ENCODE measurements at places on chromosomes 4 and X.

GRCh38 chrX:38879631-38880220 is 78.5 kb downstream of the MID1IP1 start:
- DNase-seq: no peak

- peak; percentile 20 for DNase-seq
Observed at GRCh38 chr4:150960079-150960478, 55.0 kb downstream of the LRBA start.

- DNase-seq: no peak
Observed at GRCh38 chr4:166662266-166662843, 571.9 kb downstream of the SPOCK3 start.

DNA sequence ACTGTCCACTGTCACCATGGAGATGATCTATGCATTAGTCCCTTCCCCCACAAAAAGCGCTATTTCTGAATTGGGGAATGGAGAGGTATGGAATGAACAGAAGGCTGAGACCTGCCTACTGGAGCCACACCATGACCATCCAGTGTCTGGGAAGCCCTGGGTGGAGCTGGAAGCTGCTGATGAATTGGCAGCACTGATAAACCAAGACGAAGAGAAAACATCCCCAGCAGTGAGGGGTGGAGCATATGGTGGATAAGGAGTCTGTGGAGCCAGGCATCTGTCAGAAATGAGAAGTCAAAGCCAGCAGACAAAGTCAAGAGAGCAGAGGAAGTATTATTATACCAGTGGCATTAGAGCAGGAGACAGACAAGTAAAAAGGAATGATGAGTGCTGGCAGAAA is 13.2 kb downstream of the CC2D2A start:
- no peak for DNase-seq

- DNase-seq: no peak
Observed at GRCh38 chr4:73815145-73815544, 21.3 kb upstream of the CXCL6 start.

DNA sequence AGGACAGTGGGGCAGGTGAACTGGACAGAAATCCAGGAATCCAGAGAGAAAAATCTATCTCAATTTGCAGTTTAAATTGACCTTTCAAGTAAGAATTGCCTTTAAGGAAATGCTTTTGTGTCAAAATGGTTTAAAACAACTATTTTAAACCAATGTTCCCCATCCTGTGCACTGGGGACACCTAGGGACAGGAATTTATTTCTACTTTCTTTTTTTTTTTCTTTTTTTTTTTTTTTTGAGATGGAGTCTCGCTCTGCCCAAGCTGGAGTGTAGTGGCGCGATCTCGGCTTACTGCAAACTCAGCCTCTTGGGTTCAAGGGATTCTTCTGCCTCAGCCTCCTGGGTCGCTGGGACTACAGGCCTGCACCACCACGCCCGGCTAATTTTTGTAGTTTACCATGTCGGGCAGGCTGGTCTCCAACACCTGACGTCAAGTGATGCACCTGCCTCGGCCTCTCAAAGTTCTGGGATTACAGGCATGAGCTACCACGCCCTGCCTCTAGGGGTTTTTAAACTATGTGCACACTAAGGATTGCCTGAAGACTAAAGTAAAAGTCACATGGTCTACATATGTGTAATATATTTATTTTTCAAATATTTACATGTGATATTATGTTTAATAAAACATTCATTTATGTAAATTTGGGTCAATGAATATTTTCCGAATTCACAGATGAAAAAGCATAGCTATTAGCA is 1213.4 kb downstream of the STIM2 start:
- DNase-seq: no peak

GRCh38 chrX:72100051-72100755 is 31.5 kb downstream of the RTL5 start:
- DNase-seq: no peak

- DNase-seq: peak; percentile 66
Observed at GRCh38 chr4:178306565-178306964, 864.3 kb upstream of the AGA start.

DNA sequence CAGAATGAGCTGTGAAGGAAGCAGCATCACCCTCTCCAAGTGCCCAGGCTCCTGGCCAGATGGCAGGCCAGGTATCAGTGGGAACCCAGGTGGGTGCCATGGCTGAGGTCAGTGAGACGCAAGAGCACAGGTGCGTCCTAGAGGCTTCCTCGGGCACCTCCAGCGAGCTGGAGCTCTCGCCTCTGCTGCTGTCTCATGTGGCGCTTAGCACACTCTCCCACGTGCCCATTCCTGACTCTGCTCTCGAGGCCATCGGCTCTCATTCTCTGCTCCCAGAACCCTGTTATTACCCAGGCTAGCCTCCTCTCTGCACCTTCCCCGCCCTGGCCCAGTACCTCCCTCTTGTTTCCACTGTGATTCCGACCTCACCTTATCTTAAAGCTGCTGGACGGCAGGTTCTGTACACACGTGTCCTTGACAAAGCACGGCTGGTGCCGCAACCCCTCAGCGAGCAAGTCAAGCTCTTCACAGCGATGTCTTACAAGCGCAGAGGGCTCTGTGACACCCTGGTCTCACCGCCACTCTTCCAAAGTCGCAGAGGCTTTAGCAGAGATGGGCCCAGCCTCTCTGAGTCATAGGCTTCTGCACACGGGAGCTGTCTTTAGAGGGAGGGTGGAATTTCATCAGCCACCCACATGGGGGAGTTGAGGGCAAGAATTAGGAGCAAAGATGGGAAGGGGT is 15.4 kb upstream of the MSANTD1 start:
- DNase-seq: peak; percentile 50

GRCh38 chr4:61427818-61428495 is 227.8 kb downstream of the ADGRL3 start:
- DNase-seq: no peak

DNA sequence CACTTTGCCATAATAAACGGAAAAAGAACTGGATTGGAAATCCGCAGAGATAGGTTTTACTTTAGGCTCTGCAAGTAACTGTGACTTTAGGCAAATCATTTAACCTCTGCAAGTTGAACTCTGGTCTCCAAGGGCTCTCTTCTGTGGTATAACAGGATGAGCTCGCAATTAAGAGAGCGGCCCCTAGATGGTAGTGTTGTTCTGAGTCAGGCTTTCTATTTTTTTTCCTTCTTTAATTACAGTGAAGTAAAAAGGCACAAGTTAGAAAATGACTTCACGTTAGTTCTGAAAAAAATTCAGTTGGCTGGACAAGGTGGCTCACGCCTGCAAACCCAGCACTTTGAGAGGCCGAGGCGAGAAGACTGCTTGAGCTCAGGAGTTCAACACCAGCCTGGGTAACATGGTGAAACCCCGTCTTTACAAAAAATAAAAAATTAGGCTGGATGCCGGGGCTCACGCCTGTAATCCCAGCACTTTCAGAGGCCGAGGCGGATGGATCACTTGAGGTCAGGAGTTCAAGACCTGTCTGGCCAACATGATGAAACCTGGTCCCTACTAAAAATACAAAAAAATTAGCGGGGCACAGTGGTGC is 18.0 kb downstream of the RPS3A start:
- DNase-seq: peak; percentile 63

GRCh38 chr4:102169345-102169744 is 175.9 kb downstream of the SLC39A8 start:
- no peak for DNase-seq

DNA sequence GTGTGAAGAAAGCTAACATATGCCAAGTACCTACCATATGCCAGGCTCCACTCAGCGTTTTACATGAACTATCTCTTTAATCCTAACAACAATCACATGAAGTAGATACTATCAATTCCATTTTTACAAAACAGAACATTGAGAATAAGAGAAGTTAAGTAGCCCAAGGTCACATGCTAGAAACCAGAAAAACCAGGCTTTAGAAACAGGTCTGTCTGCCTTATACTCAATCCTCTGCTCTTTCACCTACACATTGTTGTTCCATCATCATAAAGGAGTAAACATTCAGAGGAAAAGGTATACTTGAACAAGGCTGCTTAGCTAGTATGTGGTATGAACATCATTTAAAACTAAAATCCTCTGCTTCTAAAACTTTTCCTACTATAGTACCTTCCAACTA is 42.1 kb downstream of the WDFY3 start:
- DNase-seq: no peak

DNA sequence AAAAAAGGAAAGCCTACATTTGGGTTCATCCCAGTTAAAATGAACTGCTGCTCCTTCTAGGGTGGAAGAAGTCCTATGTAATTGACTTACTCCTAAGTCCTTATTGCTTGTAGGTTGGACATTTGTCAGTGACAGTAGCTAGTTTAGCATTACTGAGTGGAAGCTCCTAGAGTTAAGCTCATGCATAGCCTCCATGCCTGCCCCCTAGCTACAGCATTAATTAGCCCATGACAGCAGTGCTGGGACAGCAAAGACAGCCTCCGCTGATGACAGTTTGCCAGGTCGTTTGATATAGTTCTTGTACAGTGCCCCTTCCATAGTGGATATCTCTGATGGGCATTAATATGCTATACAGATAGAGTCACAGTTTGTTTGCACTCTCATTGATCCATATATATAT is 18.7 kb upstream of the GALNTL6 start:
- DNase-seq: no peak

- DNase-seq: peak; percentile 49
Observed at GRCh38 chrX:150365051-150365989, 2.2 kb downstream of the MAMLD1 start.

DNA sequence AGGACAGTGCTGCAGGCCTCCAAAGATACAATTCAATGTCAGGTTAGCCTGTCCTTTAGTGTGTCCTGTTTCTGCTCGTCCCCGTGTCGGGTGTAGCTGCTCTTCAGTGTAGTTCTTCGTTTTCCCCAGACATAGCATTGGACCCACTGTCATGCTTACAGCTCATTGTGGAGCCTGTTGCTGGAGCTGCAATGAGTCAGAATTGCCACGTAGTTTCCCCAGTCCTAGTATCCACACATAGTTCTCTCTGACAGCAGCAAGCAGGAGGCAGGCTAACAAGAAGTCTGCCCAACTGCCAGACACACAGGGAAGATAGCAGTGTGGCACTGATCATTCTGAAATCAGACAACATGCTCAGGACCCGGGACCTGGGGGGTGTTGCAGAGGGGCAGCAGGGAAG is 49.2 kb downstream of the MOSPD2 start:
- DNase-seq: peak; percentile 85

- DNase-seq: no peak
Observed at GRCh38 chr4:74292111-74292870, 16.0 kb upstream of the EPGN start.

DNA sequence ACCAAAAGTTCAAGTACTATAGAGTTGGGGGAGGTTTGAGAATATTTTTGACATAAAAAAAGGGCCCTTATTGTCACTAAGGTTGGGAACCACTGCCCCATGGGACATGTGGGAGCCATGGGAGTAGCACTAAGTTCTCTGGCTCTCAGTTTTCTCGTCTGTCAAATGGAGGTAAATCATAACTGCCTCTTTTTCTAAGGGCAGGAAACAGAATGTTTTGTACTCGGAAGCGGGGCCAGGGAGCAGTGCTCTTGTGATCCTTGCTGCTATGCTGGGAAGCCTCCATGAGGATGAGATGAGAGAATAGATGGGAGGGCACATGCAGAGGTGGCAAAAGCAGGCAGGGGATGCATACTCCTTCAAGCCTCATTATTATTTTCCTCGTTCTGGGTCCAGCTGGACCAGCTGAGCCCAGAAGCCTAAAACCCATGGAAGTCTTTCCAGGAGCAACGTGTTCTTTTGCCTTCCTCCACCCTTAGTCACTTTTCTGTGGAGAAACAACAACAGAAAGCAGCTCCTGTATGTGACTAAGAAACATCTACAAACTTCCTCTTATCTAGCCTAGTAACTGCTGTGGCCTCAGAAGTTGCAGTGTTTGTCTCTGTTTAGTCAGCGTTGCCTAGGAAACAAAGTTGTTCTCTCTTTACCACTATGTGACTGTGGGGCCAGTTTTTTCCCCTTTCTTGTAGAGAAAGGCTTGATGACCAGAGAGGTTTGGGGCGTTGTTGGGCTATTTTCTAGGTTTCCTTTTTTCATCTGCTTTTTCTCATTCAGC is 64.8 kb downstream of the TSC22D3 start:
- peak; percentile 85 for DNase-seq

- peak; percentile 13 for DNase-seq
Observed at GRCh38 chrX:70042399-70043371, 7.1 kb downstream of the AWAT2 start.

GRCh38 chr4:40395908-40396793 is 61.0 kb downstream of the CHRNA9 start:
- DNase-seq: peak; percentile 32

DNA sequence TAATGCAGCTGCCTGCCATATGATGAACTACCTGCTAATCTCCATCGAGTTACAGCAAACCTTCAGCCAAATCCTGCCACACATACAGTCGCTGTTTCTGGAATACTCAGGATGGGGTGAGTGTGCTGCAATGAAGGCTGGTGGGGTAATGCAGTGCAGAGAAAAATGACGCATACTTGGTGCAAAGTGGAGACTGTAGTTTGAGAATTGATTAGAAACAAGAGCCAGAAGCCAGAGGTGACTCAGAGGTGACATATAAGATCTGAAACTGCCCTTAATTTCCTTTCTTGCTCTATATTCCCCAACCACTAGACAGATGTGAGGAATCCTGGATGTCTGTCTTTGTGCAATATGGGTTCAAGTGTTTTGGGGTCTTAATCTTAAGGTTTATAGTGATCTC is 22.0 kb downstream of the C4orf54 start:
- DNase-seq: no peak

DNA sequence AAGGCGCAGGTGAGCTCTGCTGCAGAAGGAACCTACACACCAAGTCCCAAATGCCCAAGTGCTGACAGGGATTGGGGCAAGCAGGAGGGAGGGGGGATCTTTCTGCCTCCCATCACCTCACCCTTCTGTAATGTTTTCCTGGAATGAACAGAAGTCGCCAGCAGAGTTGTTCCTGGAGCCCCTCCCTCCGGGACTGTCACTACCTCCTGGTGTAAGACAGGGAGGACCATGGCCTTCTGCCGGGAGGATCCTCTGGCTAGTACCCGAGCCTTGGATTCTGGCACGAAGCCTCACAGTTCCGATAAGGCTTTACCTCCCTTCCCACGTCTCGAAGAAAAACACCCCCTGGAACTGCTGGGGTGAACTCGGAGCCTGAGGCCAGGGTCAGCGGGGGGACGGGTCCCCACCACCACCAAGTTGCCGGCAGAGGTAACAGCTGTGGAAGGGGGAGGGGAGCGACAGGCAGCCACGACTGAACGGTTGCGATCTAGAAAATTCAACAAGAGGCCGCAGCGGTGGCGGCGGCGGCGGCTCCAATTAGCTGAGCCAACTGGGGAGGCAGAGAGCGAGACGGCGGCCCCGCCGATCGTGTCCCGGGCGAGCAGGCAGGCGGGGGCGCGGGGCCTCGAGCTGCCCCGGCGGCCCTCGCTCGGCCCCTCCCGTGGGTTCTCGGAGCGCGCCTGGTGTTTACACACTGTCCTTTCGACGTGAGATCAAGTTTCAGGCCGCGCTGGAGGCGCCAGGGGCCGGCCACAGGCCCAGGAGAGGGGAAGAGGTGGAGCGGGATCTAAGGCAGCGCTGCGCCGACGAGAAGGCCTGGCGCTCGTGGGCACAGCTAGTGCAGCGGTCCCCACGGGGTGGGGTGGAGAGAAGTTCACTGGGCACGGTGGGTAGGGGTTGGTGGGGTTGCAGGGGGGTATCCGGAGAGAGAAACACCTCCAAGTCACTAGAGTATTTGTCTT is 53.7 kb upstream of the BCOR start:
- no peak for DNase-seq

DNA sequence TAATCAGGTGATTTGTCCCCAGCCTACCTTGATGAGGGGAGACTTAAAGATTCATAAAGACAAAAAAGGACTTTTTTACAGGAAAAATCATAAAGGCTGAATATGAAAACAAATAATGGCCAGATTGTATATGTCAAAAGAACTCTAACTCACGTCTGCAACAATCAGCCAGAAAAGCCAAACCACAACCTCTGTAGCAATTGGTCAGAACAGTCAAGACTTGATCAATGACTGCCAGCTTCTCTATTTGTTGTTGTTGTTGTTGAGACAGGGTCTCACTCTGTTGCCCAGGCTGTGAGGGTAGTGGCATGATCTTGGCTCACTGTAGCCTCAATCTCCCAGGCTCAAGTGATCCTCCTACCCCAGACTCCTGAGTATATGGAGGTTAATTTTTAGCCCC is 35.9 kb upstream of the PPA2 start:
- no peak for DNase-seq

All from fibroblast of upper back skin (primary cell).